ENCODE measurements at places on chromosomes 4 and X.

DNA sequence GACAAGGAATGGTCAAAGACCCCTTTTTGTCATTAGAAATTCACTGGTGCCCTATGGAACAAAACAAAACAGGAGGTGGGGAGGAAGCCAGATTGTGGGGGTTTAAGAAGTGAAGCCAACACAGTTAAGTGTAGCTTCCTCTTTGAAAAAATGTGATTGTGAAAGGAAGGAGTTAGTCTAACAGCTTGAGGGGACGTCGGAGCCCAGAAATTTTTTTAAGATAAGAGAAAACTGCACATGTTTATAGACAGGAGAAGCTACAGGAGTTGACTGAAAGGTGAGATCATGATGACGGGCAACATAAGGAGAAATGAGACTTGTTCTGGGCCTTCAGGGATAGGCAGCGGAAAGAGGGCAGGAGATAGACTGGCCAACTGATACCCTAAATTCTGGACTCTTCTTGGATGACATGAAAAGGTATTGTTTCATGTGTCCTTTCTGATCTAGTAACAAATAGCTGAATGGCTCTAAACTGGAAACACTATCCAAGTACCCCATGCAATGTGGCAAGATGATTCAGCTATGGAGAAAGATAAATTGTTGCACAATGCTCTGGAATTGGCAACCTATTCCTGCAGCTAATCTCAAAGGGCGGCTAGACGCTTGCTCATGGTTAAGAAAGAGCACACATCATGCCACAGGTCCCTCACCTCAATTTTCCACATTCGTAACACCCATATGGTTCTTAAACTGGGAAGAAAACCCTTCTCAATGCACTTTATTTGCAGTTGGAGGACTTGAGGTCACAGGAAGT, 3.7 kb upstream of the HDAC8 start:
- no peak for DNase-seq

GRCh38 chr4:102252171-102252570, 93.1 kb downstream of the SLC39A8 start:
- DNase-seq, result no peak

DNA sequence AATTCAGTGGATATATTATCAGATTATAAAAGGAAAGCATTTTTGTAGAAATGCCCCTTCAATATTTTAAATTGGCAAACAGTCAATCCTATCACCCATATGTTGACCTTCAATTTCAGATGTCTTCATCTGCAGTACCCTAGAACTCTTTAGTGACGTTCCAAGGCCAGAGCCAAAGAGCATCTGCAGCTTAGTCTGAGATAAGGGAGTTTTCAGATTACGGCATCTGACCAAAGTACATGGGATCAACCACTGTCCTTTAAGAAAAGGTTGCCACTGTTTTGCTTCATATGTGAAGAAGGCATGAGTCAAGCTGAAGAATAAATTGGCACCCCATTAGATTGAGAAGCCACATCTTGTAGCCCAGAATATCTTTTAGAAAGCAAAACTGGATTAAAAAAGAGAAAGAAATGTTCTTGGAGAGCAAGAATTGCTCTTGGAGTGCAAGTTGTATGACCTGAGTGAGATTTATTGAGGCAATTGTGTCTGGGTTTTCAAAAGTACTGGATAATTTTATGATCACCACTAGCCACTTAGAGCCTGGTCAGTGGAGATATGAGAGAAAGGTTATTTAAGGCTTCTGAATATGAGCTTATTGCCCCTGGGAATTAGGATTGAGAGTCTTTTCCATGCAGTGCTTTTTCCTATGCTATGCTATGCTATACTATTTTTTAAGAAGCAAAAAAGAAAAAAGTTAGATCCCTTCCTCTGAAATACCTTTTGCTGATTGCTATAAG, 251.9 kb upstream of the NR3C2 start:
- DNase-seq, result no peak

DNA sequence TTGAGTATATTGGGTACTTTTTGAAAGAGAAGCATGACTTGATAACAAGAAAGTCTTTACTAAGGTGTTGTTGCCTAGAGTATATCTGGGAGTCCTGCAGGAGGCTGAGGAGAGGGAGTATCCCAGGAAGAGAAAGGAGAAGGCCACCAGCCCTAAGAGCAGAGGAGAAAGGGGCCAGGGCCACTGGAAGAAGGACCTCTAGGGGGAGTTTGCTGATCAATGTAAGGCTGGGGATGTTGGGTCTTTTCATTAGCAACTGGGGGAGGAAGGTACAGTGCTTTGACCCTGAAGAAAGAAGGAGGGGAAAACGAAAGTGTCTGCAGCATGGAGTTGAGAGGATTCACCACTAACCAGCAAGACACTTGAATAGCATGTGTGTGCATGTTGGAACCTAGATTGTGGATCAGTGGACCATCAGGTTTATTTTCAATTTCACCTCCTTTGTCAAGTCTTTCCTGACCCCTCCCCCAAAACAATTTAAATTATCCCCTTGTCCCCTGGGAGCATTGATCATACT, 4.5 kb downstream of the SMIM9 start:
- DNase-seq, result no peak

DNA sequence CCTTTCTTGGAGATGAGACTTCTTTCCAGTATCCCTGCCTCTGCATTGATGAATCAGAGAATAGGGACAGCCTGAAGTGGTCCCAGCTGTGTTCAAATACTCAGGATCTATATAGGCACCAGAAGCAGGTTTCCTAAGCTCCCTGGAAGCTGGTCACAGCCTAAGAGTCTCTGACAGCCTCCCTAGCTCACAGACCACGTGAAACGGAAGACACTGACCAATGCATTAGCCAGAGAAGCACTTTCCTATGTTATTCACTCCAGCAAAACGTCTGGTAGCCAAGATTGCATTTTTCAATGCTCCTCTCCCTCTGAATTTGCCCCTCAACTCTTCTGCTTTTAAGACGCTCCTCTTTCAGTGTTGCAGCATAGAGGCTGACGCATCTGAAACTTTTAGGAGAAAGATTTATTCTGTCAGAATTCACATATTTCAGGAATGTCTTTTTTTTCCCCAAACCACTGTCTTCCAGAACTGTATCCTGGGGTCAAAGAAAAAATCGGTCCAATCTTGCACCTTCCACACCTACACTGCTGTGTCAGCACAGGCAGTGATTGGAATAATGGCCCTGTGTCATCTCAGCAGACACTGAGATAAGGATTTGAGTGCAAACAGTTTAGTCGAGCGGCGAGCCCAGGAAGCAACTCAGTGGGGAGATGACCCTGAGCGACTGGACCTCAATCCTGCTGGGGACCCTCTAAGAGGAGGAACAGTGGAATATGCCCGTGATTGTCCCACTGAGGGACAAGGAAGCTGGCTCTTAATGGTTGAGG, 109.4 kb downstream of the SMIM20 start:
- DNase-seq, result no peak

GRCh38 chr4:137635108-137635507, 102.8 kb upstream of the PCDH18 start:
- no peak for DNase-seq

- no peak for DNase-seq
Measured at GRCh38 chr4:67603310-67604028, 44.9 kb downstream of the STAP1 start.

DNA sequence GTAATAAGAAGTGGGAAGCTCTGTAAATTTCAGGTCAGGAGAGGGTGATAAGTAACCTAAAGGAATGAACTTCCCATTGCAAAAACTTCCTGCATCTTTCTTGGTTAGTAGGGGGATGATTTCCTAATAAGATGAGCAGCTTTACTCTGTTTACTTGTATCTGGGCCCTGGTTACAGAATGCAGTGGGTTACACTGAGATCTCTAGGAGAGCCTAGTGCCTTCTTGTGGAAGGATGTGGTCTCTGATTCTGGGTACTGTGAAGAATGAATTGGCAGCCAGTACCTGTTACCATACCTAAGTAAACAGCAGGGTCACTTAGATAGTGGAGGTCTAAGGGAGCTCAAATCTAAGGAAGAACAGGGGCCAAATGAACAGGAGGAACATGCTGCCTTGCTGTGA, 320.6 kb downstream of the ARHGAP10 start:
- peak; percentile 31 for DNase-seq

GRCh38 chr4:53785996-53786395, 194.7 kb upstream of the LNX1 start:
- DNase-seq, result no peak

GRCh38 chrX:111353793-111354192, 58.2 kb downstream of the DCX start:
- no peak for DNase-seq

- DNase-seq, result peak; percentile 73
Measured at GRCh38 chrX:102720237-102721168, at the start of gene GPRASP3. GPRASP3 (plus strand) TSS chrX:102720743; CDS start chrX:102748996, 28,253 bp downstream.

- DNase-seq, result no peak
Measured at GRCh38 chr4:60452266-60452665, 747.9 kb upstream of the ADGRL3 start.

DNA sequence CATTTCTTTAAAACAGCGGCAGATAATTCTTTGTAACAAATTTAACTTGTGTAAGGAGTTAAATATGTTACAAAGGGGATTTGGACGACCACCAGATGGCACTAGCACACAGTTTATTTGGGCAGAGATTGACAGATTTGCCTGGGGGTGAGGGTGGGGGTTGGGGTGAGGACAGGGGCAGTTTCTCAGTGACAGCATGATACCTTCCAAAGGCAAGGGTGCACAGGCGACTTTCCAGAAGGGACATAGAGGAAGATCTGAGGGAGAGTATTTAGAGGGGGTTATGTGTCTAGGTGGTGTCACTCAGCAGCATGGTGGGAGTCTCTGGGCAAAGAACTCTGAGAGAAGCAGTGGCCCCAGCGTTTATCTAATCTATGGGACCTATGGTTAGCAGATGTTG, 9.6 kb upstream of the TMA16 start:
- DNase-seq, result peak; percentile 70

DNA sequence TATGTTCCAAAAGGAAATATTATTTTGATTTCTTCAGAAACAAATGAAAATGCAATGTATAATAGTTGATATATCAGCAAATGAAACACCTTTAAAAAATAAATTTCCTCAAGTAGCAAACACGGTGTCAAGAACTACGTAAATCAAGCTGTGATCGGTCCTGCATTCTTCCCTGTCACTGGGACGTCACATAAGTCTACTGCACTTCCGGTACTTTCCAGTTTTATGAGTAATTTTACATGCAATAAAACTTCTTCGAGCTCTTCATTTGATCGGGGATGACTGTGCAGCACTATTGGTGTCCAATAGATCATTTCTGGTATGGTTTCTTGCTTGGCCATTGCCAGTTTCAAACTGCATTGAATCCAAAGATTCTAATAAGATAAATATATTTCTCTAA, 114.0 kb upstream of the VEGFC start:
- DNase-seq, result no peak

DNA sequence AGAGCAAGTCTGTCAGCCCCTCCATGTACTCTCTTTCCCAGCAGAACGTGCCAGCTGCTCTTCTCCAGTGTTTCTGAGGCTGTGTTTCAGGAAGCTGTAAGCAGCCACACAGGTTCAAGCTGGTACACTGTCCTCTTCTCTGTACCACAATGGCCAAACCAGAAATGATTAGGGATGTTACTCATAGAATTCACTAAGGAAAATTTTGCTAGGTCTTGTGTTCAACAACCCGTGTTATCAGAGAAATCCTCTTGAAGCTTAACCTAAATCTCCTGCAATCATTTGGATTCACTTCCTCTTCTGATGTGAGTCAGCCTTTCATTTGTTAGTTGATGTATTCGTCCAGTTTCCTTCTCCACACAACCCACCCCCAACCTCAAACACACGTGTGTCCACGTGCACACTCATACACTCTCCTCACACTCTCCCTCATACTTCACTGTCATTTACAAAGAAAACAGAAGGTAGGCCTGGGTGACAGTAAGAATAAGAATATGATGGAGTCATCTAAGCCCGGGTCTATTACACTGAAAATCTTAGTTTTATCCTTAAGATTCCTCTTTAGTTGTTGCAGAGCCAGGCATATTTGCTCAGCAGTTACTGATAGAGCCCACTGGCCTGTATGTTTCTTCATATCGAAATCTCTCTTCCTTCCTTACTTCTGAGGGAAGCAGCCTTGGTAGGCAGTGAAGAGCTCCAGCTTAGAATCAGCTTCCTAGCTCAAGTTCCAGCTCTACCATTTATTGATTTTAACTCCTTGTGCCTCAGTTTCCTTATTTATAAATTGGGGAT, 63.4 kb downstream of the DCUN1D4 start:
- no peak for DNase-seq

- DNase-seq, result no peak
Measured at GRCh38 chr4:54226404-54227255, 2.5 kb upstream of the PDGFRA start.

- DNase-seq, result no peak
Measured at GRCh38 chr4:124940387-124940786, 227.9 kb upstream of the ANKRD50 start.

GRCh38 chr4:64799751-64800150, 390.5 kb upstream of the TECRL start:
- DNase-seq, result no peak

- DNase-seq, result no peak
Measured at GRCh38 chr4:184408021-184408683, 66.2 kb downstream of the IRF2 start.

DNA sequence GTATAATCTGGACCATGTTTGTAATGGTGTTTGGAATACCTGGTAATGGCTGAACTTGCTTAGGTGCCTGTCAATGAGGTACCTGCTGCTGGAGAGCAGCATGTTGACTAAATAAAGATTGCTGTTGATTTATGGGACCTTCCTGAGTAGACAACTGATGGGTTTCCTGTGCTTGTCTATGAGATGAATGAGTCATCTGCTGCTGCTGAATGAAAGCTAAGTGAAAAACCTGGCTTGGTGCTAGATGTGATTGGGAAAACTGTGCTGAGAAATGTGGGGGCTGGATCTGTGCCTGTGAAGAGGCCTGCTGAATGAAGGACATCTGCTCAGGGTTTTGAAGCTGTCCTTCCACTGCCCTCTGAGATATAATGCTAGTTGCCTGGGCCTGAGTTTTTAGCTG, 69.6 kb downstream of the WNK3 start:
- DNase-seq, result no peak

- no peak for DNase-seq
Measured at GRCh38 chrX:19636980-19637379, 121.7 kb upstream of the MAP3K15 start.

- DNase-seq, result no peak
Measured at GRCh38 chrX:49972328-49972860, 50.0 kb downstream of the CLCN5 start.

DNA sequence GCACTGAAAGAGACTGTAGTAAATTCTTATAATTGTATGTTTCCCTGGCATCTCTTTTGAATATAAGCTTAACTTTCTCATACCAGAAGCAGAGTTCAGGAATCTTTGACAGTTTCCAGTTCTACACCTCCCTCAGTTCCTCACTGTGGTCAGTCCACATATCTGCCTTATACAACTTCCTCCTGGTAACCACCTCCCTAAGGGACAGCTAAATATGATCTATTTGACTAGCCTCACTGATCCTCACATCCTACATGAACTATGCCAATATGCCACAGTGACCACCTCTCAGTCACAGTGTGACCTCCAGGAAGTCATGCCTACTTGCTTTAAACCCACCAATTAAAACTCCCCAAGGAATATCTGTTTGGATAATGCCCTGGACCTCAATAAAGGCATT, 51.6 kb upstream of the HDAC8 start:
- no peak for DNase-seq

- DNase-seq, result no peak
Measured at GRCh38 chr4:139333046-139333445, 30.8 kb upstream of the NDUFC1 start.
